Cortex of kidney (tissue), 1 donor: ENCODE measurements at places on chromosomes 3 and 15.

DNA sequence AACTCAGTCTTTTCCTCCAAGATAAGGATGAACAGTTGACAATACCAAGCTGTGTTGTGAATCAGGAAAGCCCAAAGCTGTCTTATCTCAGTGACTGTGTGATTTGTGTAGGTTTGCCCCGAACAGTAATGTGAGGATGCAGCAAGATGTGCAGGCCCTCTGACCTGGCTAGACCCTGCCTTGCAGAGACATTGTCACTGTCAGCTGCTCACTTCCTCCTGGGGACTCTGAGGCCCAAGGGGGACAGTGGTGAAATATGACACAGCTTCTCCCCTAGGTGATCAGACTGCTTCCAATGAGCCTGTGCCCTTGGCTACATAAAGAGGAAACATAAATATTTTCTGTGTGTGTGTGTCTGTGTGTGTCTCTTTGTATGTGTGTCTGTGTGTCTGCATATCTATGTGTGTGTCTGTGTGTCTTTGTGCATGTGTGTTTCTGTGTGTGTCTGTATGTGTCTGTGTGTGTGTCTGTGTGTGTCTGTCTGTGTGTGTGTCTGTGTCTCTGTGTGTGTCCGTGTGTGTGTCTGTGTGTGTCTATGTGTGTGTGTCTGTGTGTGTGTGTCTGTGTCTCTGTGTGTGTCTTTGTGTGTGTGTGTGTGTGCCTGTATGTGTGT is 21.7 kb downstream of the LRRK1 start:
- no peak for DNase-seq

GRCh38 chr15:61736790-61737189 is 323.5 kb downstream of the VPS13C start:
- DNase-seq: no peak

DNA sequence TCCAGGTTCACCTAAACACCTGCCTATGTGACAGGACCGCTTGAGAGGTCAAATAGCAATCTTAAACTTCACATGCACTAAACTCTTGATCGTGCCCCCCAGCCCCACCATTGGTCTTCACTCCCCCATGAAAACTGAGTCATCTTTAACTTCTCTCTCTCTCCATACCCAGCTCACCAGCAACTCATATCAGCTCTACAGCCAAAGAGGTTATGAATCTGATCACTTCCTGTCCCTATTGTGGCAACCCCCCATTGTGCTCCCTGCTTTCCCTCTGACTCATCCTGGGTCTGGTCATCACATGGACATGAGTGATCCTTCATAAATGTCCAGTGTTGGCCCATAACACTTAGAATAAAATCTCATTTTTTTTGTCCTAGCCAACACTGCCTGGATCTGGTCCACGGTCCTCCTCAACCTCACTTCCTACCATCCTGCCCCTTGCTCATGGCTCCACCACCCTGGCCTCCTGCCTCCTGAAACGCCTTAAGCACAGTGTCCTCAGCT is 103.4 kb upstream of the HACD2 start:
- DNase-seq: no peak

DNA sequence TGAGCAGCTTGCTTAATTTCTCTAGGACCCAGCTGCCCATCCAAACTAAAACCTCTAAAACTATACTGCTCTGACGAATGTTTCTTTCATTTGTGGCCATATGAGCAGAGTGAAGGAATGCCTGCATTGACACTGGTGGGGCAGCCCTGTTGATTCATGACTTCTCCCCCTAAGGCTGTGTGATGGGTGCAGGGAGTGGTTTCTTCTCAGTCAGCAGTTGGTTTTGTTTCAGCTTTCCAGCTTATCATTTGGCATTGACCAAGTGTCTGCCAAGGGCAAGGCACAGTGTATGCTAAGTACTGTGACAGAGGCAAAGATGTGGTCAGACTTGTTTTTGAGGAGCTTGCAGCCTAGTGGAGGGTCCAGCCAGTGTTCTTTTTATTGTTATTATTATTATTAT is 4.7 kb downstream of the ABHD6 start:
- no peak for DNase-seq

DNA sequence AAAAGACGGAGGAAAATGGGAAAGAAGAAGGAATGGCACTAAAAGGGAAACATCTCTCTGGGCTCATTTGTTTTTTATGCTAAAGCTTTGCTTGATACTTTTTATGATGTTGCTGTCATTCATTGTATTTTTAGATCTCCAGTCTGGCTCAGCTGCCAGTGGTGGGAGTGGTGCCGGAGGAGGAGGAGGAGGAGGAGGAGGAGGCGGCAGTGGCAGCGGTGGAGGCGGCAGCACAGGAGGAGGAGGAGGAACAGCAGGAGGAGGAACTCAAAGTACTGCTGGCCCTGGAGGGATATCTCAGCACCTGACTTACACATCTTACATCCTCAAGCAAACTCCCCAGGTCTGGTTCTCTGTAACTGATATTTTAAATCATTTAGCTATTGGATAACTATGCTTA is 49.6 kb downstream of the MAP6D1 start:
- DNase-seq: no peak

DNA sequence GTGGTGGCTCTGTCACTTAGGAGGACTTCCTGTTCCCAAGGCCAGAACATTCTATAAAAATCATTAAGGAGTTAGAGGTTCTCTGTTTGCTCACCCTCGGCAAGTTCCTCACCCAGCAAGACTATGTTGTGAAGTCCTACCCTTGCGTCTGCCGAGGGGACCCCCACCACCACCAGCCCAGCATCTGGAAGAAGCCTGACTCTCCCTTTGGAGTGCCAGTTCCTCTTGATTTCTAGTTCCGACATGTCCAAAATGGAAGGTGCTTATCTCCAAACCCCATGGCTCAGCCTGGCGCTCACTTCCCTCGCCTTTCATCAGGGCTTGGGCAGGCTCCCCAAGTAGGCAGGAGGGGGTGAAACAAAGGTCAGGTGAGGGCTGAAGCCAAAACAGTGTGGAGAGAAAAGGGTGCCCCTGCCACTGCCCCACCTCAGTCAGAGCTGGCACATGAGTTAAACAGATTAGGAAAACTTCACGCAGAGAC is 41.0 kb downstream of the BHLHE40 start:
- DNase-seq: no peak

DNA sequence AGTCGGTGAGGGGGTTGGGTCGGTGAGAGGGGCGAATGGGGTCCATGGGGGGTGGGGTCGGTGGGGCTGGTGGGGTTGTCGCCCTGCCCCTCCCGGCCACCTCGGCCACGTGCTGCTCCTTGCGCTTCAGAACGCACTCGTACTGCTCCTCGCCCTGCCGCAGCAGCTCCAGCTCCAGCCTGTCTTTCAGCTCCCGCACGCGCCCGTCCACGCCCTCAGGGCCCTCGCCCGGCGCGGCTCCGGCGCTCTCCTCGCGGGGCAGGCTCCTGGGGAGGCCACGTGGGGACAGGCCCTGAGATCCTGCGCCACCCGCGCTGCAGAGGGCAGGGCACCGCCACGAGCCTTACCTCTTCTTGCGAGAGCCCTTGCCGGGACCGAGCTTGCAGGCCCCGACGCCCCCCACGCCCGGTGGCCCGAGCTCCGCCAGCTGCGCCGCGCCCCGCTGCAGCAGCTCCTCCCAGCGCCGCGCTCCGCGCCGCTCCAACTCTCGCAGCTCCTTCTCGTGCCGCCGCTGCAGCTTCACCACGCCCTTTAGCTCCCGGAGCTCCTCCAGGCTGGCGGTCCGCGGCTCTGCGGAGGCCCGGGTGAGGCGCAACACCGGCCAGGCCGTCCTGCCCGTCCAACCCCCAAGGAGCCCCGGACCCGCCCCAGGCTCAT is 8.2 kb upstream of the ANKRD63 start:
- no peak for DNase-seq

DNA sequence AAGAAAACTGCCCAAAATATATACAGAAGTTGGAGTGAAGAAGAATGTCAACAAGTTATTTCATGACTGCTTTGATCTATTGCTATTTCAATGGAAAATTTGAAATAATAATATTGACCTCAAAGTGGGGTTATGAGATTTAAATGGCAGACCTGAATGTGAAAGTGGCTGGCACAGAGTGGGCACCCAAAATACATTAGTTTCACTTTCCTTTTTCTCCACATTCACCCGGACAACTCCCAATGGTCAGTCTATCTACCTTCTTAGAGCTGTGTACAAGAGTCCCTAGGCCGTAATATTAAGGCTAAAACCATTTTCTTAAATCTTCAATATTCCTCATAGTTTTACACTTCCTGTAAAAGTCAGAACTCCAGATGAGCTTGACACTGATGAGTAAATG is 61.6 kb upstream of the ETV5 start:
- DNase-seq: no peak

DNA sequence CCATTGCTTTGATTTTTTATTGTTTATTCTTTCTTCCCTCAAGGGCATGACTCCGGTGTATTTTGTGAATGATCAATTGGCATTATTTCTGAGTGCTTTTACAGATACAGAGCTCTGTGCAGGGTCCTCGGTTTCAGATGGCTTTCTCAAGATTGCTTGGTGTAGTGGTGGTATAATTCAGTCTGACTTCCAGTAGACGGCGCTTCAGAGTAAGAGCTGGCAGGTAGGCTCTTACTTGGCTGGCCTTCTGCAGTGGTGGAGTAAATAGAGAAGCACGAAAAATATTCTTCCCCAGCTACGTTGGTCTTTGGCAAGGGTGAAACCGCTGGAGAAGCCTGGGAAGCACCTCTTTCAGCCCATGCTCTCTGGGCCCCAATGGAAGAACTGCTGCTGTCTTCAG is 723.0 kb upstream of the BCHE start:
- DNase-seq: no peak

GRCh38 chr3:107077391-107077790 is 299.8 kb upstream of the CCDC54 start:
- no peak for DNase-seq

DNA sequence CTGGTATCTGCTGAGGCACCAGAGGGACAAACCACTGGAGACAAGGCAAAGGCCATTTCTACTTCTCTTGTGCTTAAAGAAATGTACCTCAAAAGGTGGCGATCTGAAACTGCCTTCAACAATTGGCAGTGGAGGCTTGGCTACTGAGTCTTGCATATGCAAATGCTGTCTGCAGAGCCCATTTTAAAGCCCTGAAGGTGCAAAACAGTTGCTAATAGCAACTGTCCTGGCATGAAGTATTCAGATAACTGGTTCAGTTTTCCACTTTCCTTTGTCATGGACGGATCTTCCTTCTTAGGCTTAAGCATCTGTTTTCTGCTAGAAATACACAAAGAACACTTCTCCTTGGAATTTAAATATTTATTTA is 71.4 kb upstream of the PSMD6 start:
- DNase-seq: no peak

GRCh38 chr3:155609586-155609985 is 135.3 kb downstream of the PLCH1 start:
- DNase-seq: no peak

DNA sequence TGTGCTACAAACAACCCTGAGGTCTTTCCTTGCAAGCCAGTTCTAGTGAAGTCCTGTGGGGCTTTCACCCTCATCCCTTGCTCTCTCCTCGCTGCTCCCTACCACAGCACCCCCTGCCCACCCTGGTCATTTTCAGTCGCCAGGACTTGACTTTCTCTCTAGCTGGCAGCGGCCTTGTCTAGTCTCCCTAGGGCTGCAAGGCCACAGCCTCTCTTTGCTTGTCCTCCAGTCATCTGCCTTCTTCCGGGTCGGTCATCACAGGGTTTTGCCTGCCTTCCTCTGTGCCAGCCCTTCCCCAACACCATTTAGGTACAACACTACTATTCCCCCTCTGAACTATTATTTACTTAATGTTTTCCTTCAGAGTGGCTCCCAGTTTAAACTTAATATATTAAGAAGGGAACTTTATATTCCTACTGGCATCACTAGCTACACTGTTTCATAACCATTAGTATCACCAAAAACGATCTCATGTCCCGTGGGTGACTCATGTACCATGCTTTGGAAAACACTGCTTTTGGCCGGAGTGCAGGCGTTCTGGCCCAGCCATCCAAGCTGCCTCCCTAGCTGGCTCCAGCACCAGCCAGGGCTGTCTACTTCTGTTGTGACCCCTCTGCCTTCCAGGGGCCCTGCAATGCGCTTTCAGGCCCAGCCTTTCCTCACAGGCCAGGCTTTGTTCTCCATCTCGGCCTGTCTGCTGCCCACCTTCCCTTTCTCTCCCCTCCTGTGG is 21.4 kb downstream of the FAH start:
- DNase-seq: no peak

- no peak for DNase-seq
Measured at GRCh38 chr15:64459066-64459781, 1.2 kb upstream of the ZNF609 start.

DNA sequence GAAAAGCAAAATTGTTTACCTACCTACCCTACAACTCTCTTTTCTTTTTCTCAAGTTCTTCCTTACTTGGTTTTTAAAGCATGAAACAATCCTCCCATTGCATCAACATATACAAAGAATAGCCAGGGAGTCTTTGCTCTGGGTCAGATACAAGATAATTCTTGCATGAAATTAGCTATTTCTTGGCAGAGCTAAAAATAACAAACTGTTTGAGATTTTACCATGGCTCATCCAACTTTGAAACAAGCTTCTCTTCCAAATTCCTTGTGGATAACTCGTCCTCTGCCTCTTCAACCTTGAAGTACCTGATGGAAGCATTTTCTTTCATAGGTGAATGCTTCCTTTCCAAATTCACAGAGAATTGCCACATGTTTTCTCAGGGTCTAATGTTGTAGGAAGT is 9.2 kb upstream of the CBLB start:
- DNase-seq: no peak

GRCh38 chr15:41350057-41350717 is 17.5 kb downstream of the NUSAP1 start:
- no peak for DNase-seq

GRCh38 chr15:92733090-92733933 is 77.7 kb upstream of the FAM174B start:
- no peak for DNase-seq

DNA sequence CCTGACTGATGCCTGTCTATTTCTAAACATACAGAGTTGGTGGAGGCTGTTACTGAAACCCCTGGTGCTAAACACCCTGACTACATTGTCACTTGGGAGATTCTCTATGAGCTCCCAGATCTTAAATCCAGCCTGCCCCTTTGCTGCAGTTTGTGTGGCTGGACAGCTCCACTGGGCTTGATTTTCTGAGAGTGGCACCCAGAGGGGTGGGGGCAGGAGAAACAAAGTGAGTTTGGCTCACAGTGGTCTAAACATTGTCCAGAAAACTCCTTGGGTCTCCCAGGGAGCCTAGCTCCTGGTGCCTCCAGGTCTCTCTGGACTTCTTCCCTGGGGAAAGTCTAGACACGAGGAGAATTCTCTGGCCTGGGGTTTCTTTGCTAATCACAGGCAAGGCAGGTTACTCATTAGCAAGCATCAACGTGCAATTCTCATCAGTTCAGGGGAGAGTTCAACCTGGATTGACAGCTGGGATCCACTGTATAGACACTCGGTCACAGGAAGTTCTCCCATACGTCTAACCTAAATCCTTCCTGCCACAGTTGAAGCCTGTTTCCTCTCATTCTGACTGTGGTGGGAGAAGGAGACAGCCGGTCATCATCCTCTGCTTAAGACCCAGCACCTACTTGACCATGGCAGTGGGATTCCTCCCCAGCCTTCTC is 7.1 kb upstream of the DLL4 start:
- no peak for DNase-seq

- no peak for DNase-seq
Measured at GRCh38 chr3:131925571-131925970, 109.2 kb downstream of the CPNE4 start.

DNA sequence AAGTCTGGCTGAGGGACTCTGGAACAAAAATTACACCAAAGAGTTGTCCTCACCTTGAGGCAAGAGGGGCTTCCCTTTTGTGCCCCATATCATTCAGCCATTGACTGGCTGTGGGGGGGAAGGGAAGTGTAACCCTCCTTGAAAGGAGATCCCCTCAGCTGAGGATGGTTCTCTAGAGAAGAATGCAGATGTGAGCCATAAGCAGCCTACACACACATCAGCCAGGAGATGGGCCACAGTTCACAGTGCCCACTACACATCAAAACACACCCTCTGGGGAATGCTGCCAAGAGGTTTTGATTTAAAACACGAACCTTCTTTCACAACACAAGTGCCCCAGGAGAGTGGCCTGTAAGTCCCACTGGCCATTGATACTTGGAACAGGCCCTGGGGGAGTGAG is 231.2 kb upstream of the CTDSPL start:
- no peak for DNase-seq
